CD4-positive, alpha-beta T cell treated with Interleukin-10 for 1 hour (primary cell): ENCODE measurements at places on chromosomes 7 and 10.
A peak's percentile ranks its signal among the peaks of the same experiment; 100 is the strongest.

- no peak for DNase-seq
These were observed 1124.7 kb downstream of the DNAJB9 start for GRCh38 chr7:109694149-109695071.

DNA sequence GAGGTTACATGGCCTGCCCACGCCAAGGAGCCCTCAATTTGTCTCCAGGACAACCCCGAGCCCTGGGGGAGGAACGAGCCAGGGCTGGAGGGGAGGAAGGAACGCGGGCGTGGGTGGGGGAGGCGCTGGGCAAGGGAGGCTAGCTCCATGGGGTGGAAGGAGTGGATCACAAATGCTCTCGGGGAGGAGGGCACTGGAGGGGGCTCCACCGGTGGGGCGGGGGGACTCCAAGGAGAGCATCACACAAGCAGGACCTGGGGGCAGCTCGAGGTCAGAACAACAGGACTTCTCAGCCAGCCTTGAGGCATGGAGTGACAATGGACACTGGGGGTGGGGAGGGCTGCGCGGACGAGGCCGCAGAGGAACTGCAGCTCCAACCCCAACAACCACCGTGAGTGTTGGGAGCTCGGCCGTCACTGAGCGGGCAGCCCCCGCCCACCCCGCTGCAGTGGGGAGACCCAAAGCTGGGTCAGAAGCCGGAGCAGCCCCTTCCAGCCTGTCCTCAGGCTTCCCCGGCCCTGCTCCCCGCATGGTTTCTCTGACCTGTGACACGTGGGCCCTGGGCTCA, 41.1 kb downstream of the STK32C start:
- no peak for DNase-seq

GRCh38 chr10:25102147-25102822, 72.5 kb upstream of the GPR158 start:
- DNase-seq: no peak

DNA sequence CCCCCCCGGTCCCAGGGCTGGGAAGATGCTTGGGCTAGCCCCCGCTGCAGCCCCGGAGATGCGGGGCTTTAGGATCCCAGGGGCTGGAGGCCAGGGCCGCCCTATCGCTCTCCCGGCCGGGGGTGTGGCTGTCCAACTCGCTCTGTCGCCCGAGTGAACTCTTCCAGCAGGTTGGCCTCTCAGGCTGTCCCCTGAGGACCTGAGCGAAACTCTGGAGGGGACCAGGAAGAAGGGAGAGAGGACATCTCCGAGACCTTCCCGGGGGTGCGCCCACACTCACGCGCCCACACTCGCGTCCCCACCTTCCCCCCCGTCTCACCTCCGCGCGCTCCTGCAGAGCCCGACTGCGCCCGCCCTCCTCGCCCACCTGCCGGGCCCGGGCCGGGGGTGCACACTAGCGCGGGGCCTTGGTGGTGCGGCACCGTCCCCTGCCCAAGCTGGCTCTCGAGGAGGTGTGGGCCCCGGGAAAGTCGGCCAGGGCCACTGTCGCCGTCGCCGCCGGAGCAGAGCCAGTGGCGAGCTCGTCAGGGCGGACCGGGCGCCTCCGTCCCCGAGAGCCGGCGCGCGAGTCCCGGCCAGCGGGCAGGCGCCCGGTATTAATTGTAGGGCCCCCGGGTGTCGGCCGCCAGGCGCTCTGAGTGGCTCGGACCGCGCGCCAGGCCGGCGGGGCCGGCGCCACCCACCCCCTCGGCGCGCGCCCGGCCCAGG, 101.7 kb upstream of the SVIL start:
- peak; percentile 13 for DNase-seq

DNA sequence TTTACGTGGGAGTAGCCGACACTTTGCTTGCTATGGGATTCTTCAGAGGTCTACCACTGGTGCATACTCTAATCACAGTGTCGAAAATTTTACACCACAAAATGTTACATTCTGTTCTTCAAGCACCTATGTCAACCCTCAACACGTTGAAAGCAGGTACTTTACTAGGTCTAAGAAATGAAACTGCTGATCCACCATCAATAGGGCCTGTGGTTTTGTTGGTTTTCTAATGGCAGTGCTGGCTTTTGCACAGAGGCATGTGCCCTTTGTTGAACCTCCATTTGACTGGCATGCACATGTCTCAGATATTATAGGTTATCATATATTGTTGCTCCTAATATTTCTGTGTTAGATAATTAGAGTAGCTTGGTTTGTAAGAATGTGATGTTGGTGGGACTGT, 123.8 kb downstream of the CFTR start:
- no peak for DNase-seq

GRCh38 chr10:74825371-74826141, 844 bp upstream of the KAT6B start:
- DNase-seq: peak; percentile 60

- DNase-seq: no peak
These were observed 1.3 kb downstream of the TSPAN13 start for GRCh38 chr7:16754856-16755317.

- DNase-seq: no peak
These were observed 148.2 kb downstream of the RAPGEF5 start for GRCh38 chr7:22208799-22209198.

- no peak for DNase-seq
These were observed 1.5 kb downstream of the RGS10 start for GRCh38 chr10:119541046-119541445.

DNA sequence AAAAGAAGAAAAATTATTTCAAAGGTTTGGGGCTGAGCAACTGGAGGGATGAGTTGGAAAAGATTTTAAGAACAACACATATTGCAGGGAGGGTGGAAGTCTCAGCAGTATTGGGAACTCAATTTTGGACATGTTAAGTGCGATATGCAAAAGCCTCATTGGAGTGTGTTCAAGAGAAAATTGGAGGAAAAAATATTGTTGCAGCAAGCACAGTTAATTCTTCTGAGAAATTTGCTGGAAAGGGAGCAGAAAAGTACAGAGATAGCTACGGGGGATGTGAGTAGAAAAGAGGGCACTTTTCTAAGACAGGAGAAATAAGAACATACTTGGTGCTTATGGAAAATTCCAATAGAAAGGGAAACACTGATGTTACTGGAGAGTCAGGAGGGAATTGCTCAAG, 59.8 kb upstream of the MAGI2 start:
- DNase-seq: no peak
